GM23338 (cell line): ENCODE measurements at places on chromosomes 4 and X. TPM values are rescaled to one million over a fixed set of nuclear protein-coding genes. Genes with fewer than 3 reads are reported as not detected.

Gene PNCK
- polyA plus RNA-seq: 3.0 and 3.5 TPM in 2 replicates

Gene PASD1
- polyA plus RNA-seq: not detected in 2 replicates

Gene MGAT4D
- polyA plus RNA-seq: not detected in 2 replicates

Gene CLGN
- 3.8 and 5.2 TPM in 2 replicates for polyA plus RNA-seq

Gene PAGE2
- polyA plus RNA-seq: not detected in 2 replicates
